ENCODE measurements at places on chromosomes 7 and 10.

DNA sequence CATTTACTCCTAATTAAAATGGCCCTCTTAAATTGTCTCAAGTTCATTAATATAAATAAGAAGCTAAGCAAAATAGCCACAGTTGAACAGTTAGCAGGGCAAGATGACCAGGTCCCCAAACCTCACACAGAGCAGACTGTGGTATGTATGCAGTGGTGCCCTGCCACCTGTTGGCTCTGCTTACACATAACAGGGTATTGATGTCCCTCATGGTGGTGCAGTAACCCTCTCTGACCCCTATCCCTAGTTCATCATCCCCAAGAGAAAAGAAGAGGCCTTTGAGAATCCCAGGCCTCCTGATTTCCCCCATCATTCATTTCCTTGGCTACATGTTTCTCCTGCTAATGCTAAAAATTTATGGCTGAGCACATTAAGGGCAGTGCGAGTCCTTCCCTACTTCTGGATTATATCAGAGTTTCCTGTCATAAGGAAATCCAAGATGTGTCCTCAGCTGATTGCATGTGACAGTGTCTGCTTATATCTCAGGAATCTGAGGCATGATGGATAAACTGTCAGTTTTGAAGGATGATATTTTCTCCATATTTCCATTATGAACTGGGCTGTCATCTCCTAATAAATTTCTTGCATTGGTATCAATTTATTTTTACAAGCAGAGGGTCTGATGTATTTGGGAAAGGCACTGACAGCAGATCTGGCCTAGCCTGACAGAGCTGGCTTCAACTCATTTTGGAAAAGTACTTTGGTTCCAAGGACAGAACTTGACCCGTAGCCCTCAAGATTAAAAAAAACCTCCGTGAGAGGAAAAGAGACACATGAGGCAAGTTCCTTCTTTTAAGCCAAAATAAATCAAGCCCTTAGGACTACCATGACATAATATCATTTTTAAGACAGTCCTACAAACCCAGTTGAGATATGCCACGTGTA lies 880.6 kb downstream of the LRMDA start:
- peak; percentile 71 for DNase-seq

DNA sequence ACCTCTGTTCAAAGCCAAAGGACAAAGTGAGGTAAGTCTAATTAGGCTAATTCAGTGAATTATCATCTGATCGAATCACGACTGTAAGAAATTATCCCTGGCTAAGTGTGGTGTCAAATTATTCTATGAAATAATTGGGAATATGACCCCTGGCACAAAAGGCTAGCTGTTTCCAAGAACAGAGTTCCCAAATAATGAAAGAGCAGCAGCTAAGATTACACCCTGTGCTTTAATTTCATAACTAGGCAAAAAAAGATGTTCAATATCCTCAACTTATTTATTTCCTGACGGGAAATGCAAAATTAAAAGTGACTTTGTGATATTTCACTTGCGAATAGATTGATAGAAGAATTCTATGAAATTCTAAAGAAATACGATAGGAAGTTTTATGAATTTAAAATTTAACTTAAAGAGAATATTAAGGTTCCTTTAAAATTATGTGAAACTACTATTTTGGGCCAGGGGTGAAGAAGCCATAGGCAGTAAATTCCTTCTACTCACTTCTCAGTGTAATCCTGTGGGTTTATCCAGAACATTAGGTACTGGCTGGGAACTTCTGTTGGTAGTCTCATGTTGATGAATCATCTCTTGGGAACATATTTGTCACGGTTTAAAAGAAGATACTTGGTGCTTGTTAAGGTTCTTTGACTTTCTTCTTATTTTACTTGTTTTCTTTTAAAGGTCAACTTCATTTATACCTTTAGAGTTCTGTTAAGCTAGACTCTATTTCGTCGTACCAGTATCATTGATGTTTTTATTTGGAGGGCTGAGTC lies 148.5 kb downstream of the POLR1F start:
- DNase-seq = no peak

DNA sequence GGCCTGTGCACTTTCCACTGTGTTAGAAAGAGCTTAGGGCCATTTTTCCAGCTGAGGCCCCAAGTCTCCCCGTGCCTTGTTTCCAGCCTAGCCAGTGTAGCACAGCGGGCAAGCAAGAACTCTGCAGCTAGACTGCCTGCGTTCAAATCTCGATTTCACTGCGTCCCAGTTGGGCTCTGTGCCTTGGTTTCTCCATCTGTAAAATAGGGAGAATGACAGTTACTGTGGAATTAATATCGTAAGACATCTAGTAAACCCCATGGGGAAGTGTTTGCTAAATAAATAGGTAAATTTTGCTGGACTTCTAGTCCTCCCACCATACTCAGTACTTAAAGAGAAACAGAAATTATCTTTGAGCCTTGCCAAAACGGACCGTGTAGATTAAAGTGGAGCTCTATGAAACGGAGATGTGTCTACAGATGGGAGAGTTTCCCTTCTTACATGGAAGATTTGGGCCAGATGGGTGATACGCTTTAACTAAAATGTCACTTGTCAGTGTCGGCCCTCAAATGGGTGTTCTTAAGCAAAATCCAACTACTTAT lies 3.5 kb upstream of the HKDC1 start:
- no peak for DNase-seq

DNA sequence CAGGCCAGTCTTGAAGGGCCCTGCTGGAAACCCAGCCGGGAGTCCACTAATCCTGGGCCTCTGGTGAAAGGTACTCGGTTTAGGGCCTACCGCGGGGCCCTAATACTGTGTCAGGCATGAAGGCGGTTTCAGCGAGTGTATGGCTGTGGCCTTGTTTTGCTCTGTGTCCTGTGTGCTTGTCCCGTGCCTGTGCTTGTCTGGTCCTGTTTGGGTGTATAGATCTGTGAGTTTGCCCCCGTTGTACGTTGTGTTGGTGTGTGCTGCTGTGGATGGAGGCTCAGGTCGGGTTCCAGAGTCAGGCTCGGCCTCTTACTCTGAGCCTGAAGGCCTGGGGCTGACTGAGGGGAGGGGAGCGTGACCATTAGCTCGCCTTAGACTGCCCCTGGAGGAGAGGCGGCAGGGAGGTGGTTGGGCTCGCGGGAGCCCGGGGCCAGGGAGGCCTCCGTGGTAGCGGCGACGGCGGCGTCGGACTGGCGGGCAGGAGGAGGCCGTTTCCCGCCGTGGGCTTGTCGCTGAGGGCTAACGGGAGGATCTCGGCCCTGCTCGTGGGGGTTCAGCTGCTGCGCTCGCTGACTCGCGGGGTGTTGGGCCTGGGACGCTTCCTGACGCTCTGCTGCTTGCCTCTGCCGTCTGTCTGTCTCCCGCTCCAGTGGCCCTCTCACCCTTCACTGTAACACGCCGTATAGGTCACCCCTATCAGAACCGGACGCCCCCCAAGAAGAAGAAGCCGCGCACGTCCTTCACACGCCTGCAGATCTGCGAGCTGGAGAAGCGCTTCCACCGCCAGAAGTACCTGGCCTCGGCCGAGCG lies 2.6 kb downstream of the TLX1 start:
- DNase-seq = peak; percentile 47

DNA sequence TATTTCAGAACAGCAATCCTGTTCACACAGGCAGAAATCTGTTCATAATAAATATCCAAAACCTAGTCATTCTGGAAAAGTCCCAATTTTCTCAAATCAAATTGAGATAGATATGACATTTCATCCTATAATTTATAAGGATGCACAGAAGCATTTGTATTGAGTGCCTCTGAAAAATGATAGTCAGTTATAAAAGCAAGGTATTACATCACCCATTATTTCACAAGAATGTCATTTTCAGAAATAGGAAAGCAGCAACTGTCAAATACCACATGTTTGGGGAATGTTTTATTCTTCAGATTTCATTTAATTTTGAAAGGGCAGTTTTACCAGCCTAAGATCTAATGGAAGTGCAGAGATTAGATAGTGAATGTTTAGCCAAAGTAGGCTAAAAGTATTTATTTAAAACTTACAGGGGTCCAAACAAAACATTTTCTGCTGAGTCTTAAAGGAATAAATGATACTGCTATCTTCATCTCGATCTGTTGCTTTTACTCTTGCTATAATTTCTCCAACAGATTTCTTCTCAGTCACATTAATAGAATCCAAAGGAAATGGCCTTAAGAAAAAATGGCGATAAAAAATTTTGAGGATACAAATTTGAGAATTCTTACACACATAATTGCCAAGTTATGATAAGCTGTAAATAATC lies 185.8 kb downstream of the HGF start:
- no peak for DNase-seq

GRCh38 chr7:105866102-105866801 lies 10.1 kb downstream of the ATXN7L1 start:
- no peak for DNase-seq

- peak; percentile 64 for DNase-seq
These were observed 158.0 kb upstream of the ITGB1 start for GRCh38 chr10:33115738-33116719.

GRCh38 chr7:6234384-6234783 lies 38.0 kb downstream of the CYTH3 start:
- DNase-seq = no peak

DNA sequence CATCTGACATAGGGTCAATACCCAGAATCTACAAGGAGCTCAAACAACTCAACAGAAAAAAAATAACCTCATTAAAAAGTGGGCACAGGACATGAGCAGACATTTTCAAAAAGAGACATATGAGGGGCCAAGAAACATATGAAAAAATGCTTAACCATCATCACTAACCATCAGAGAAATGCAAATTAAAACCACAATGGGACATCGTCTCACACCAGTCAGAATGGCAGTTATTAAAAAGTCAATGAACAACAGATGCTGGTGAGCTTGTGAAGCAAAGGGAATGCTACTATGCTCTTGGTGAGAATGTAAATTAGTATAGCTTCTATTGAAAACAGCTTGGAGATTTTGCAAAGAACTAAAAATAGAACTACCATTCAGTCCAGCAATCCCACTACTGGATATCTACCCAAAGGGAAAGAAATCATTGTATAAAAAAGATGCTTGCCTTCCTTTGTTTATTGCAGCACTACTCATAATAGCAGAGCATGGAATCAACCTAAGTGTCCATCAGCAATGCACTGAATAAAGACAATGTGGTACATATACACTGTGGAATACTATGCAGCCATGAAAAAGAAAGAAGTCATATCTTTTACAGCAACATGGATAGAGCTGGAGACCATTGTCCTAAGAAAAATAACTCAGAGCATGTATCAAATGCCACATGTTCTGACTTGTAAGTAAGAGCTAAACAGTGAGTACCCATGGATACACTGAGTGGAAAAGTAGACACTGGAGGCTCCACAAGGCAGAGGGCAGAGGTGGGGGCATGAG lies 139.8 kb downstream of the ADARB2 start:
- no peak for DNase-seq

- no peak for DNase-seq
These were observed 10.7 kb downstream of the EPHA1 start for GRCh38 chr7:143397710-143398530.
